Mesothelial cell of epicardium (in vitro differentiated cells): ENCODE measurements at places on chromosomes 13 and 19.

GRCh38 chr13:72186730-72187422, 319.9 kb upstream of the DACH1 start:
- no peaks in the 10 kb centered on the region for H3K36me3 ChIP-seq
- H3K27ac ChIP-seq, result peak overlapping the region; percentile 39
- no peak overlapping the region for H3K4me3 ChIP-seq

GRCh38 chr19:1310853-1311180, 25.1 kb downstream of the EFNA2 start:
- DNase-seq, result no peak
- no peak overlapping the region for H3K4me3 ChIP-seq
- H3K4me1 ChIP-seq, result peaks cover 11% of the 10 kb centered on the region
- H3K27me3 ChIP-seq, result peaks cover 5% of the 10 kb centered on the region
- no peak overlapping the region for H3K27ac ChIP-seq

DNA sequence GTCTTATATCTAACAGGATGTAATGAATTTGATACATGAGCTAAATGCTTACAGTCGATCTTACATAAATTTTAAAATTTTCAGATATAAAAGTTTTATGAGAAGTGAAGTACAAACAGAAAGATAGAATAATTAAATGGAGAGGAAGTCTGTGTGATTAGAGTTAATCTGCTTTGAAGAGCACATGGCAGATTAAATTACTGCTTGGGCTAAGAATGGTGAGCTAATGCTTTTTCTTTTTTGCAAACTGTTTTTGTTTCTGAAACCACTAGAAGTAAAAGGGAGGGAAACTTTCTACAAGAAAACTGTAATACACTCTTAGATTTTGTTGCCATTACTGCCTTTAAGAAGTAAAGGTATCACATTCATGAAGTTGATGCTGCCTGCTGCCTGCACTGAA, 96.3 kb upstream of the SPRY2 start:
- DNase-seq, result no peak
- peak overlapping the region; percentile 68 for H3K27ac ChIP-seq
- H3K36me3 ChIP-seq, result no peaks in the 10 kb centered on the region
- H3K4me1 ChIP-seq, result peaks cover 31% of the 10 kb centered on the region
- no peaks in the 10 kb centered on the region for H3K27me3 ChIP-seq
- no peak overlapping the region for H3K4me3 ChIP-seq

- H3K4me1 ChIP-seq, result no peaks in the 10 kb centered on the region
- H3K27me3 ChIP-seq, result peaks cover 20% of the 10 kb centered on the region
- H3K4me3 ChIP-seq, result no peak overlapping the region
- H3K27ac ChIP-seq, result no peak overlapping the region
- no peaks in the 10 kb centered on the region for H3K36me3 ChIP-seq
- no peak for DNase-seq
Observed at GRCh38 chr13:26719356-26719945, 41.1 kb downstream of the GPR12 start.

GRCh38 chr13:114068656-114069318, 63.6 kb downstream of the RASA3 start:
- H3K4me1 ChIP-seq, result peaks cover 40% of the 10 kb centered on the region
- peak overlapping the region; percentile 90 for H3K27ac ChIP-seq
- DNase-seq, result no peak
- no peaks in the 10 kb centered on the region for H3K27me3 ChIP-seq
- H3K36me3 ChIP-seq, result peaks cover 1% of the 10 kb centered on the region

DNA sequence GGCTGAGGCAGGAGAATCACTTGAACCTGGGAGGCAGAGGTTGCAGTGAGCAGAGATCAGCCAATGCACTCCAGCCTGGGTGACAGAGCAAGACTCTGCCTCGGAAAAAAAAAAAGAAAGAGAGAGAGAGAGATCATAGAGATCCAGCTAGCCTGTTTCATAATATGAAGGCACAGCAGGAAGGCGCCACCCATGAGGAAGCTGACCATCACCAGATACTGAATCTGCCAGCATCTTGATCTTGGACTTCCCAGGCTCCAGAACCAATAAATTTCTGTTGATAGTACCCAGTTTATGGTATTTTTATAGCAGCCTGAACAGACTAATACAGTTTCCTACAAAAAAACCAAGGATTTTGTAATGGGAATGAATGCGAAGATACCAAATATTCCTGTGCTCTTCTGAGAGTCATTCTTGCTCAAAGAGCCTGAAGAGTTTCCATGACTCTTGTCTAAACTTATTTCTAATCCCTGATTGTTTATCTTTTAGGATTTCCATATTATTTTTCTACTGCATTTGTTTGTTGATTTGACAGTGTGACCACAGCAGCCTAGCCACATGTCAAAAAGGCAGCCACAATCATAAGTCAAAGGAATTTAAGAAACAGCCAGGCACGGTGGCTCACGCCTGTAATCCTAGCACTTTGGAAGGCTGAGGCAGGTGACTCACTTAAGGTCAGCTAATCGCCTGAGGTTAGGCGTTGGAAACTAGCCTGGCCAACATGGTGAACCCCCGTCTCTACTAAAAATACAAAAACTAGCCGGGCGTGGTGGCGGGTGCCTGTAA, 37.7 kb upstream of the PDCD5 start:
- no peak overlapping the region for H3K27ac ChIP-seq
- no peak for DNase-seq
- H3K36me3 ChIP-seq, result no peaks in the 10 kb centered on the region
- H3K27me3 ChIP-seq, result peaks cover 6% of the 10 kb centered on the region
- H3K4me3 ChIP-seq, result no peak overlapping the region
- no peaks in the 10 kb centered on the region for H3K4me1 ChIP-seq

DNA sequence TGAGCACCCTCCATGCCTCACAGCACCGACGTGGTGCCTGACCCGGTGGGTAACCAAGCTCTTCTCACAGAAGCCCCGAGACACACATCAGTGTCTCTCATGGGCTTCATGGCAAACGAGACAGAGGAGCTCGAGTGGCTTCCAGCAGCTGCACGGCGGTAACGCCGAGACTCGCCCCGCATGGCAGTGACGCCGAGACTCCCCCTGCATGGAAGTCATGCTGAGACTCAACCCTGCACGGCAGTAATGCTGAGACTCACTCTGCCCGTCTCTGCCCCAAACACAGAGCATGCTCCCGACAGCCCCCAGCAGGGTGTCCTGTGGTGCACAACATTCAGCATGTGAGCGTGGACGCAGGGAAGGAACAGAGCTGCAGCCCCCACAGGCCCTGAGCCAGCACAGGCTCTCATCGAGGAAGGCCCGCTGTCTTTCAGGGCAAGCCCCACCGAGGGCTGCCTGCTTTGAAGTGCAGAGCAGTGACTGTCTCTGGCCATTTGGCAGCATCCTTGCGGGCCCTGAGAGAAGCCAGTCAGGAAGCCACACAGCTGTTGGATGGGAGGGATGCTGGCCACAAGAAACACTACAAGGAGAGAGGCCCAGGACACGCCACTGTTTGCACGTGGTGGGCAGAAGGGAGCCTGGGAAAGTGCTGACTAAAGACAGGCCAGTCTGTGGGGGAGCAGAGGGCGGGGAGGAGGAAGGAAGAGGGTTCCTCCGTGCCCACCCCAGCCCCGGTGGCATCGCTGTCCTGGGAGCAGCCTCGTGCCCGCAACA, 9.5 kb downstream of the GAS6 start:
- no peak overlapping the region for H3K27ac ChIP-seq
- peaks cover 20% of the 10 kb centered on the region for H3K4me1 ChIP-seq
- H3K36me3 ChIP-seq, result no peaks in the 10 kb centered on the region
- no peaks in the 10 kb centered on the region for H3K27me3 ChIP-seq
